ENCODE measurements at places on chromosomes 11 and 22. TPM values are rescaled to one million over a fixed set of nuclear protein-coding genes. Genes with fewer than 3 reads are reported as not detected.

- no peak for DNase-seq
Measured at GRCh38 chr22:41613456-41613855, 7.4 kb downstream of the DESI1 start.

- no peak for DNase-seq
Measured at GRCh38 chr11:118213201-118213600, 11.6 kb downstream of the JAML start.

Gene MS4A8
- not detected for total RNA-seq

- no peak for DNase-seq
Measured at GRCh38 chr11:100719809-100720221, 32.7 kb downstream of the ARHGAP42 start.

DNA sequence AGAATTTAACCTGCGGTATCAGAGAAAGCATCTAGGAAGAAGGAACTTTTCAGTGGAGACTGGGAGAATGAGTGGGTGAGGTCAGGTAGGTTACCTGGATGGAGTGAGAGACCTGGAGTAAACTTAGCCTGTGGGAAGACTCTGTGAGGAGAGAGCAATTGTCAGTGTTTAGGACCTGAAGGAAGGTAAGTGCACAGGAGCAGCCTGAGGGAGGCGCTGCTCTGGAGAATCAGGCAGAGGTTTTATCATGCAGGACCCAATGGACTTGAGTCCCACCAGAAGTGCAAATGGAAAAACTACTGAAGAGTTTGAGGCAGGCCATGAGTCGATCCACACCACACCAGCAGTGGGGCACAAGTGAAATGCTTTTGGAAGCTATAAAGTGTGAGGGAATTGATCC, 10.6 kb upstream of the IFTAP start:
- DNase-seq = no peak

GRCh38 chr22:20779818-20780158, 5.9 kb downstream of the SERPIND1 start:
- DNase-seq = no peak

DNA sequence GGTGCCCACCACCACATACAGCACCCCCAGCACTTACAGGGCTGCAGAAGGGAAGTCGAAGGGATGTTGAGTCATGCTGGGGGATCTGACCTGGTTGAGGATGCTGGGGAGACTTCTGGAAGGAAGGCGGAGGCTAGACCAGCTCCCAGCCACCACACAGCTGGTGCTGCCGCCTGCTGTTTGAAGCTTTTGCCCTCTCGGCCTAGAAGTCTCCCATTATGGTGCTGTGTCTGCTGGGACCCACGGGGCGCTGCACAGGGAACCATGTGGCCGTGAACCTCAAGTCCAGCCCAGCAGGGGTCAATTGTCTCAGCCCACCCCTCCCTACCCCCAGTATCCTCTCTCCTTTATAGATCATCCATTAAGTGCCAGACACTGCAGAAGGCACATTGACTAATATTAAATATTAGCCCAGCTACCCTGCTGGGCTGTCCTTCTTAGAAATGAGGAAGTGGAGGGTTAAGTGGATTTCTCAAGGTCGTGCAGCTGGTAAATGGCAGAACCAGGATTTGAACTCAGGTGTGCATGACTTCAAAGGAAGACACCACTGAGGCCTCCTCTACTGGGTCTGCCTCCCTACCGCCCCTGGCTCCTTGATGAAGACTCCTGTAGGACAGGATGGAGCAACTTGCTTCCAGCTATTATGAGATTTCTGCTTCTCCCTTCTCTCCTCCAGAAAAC, 49.7 kb downstream of the CYTH4 start:
- DNase-seq = no peak

Gene OR10G4
- not detected for total RNA-seq

GRCh38 chr11:74147199-74147929, 23.4 kb downstream of the C2CD3 start:
- DNase-seq = no peak

- DNase-seq = no peak
Measured at GRCh38 chr22:36822581-36822980, 5.7 kb upstream of the PVALB start.

Gene RBMXL2
- total RNA-seq = not detected

Gene BDNF
- total RNA-seq = not detected

Gene LIF
- total RNA-seq = 161 TPM

GRCh38 chr22:50173311-50173982, 2.9 kb downstream of the PANX2 start:
- no peak for DNase-seq

GRCh38 chr11:104003491-104003890, 32.9 kb upstream of the DDI1 start:
- DNase-seq = no peak

GRCh38 chr11:70610566-70611565, 212.5 kb downstream of the CTTN start:
- no peak for DNase-seq

GRCh38 chr22:32622004-32622743, 147.6 kb downstream of the FBXO7 start:
- DNase-seq = no peak

Gene APOA5
- total RNA-seq = not detected

Gene RHOD
- not detected for total RNA-seq

Data from activated CD8-positive, alpha-beta T cell treated with anti-CD3 and anti-CD28 coated beads for 36 hours (primary cell).